Nucleus accumbens (tissue), 56 donors: ENCODE measurements at places on chromosomes 2 and 18.
A peak's percentile ranks its signal among the peaks of the same experiment; 100 is the strongest.

DNA sequence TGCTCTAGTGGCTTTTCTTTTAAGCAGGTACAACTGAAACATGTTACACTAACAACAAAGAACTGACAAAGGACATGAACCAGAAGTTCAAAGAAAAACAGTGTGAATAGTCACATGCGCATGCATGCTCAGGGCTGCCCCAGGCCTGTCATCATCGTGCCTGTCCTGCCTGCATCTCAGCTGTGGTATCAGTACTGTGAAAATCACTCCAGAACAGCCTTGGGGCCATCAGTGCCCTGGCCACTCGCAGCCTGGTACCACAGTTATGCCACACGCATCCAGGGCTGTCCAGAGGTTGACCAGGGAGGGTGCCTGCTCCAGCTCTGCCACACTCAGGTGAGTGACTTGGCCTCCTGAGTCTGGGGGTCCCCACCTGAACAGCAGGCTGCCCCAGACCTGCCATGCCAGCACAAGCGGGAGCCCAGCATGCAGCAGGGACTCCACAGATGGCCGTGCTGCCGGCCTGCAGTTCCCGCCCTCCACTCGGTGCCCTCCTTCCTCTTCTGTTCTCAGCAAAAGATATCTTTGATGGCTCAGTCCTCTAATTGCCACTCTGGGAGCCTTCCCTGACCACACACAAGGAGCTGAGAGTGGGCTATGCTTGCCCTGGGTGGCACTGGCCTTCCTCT lies 12.3 kb downstream of the LIMS2 start:
- DNase-seq, result no peak

DNA sequence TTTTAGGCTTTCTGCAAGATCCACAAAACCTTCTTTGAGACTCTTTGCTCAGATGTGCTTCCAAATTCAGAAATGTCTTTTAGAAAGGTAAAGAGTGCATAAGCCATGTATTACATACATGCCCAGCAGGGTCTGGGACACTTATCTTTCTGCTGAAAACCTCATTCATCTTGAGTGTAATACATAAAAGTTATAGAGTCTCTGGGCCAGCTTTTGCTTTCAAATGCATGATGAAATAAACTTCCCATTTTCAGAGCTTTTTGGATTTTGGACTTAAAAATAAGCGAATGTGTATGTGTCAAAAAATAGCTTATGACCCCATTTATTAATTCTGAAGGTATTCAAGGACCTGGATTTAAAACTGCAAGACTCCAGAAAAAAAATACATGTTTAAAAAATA lies 8.0 kb downstream of the CYRIA start:
- no peak for DNase-seq

DNA sequence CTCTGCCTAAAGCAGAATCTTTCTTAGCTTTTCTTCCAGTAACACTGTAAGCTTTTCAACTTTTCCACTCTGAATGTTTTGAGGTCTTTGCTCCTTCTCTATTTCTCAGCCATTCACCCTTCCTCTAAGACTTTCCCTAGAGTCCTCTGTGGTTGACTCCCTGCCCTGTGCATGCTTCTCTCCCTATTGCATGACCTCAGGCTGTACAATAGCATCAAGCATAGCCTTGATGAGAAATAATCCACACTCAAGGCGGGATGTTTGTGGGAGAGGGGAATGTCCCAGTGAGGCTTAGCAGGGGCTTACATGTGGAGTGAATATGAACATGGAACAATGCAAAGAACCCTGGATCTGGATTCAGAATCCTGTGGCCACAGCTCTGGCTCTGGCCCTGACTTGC lies 48.4 kb upstream of the IGFBP5 start:
- DNase-seq, result no peak

DNA sequence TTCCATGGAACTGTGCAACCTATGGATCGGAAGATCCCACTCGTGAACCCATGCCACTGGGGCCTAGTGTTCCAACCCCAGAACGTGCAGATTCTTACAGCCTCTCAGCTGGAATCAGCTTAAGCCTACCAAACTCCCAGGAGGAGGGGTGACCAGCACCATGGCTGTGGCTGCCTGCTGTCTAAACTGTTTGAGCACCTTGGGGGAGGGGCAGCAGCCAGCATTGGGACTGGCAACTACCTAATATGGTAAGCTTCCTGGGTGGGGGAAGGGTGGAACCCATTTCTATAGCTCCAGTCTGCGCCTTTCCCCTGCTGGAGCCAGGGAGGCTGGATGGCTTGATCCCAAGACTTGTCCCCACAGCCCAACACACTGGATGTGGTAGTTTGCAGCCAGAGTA lies 10.7 kb upstream of the POLE4 start:
- no peak for DNase-seq

- no peak for DNase-seq
Observed at GRCh38 chr2:61588566-61588965, 50.4 kb upstream of the XPO1 start.

DNA sequence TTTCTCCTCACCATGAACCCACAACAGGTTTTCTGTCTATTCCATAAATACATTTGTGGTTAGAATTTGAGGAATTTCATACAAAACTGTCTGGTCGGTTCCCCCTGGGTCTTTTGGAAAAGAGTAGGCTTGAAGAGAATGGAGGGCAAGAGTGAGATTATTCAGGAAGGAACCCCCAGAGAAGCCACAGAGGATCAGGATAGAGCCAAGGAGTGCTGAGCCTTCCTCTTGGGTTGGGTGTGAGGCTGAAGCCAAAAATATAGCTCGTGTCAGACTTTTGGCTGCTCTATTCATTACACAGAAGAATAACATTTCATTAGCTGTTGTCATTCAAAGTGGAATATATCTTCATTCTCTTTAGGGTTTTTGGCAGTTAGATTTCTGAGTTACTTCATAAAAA lies 45.9 kb upstream of the YES1 start:
- no peak for DNase-seq

GRCh38 chr2:15120631-15121030 lies 440.5 kb downstream of the NBAS start:
- no peak for DNase-seq

DNA sequence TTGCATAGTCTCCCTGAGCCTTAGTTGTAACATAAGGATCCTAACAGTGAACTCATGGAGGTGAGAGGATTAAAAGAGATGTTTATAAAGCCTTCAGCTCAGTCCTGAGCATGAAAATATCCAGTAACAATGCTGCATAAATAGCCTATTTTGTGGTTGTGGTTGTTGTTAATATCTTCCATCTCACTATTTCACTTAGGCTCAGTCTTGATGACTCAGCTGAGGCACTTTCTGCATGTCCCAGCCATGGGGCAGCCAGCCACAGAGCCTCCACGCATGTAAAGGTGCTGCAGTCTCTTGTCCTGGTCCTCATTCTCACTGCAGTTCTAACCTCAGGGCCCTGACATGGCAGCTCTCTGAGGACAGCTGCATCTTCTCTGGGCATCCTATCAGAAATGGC lies 218.8 kb upstream of the PKDCC start:
- DNase-seq, result no peak

DNA sequence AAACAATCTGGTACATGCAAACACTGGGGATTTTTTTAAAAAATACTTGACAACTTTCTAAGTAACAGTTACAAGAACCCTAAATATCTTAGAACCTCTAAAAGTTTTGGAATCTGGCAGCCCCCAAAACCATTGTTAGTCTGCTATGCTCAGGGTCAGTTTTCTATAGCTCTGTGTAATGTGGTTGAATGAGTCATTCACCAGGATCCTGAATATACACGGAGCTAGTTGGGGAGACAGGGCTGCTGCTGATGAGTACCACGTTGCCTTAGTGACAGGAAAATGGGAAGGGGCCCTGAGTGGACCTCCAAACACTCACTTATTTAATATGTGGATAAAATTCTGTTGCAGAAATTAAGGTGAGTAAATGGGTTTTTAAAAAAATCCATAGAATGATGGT lies 36.9 kb upstream of the TANC1 start:
- DNase-seq, result no peak

DNA sequence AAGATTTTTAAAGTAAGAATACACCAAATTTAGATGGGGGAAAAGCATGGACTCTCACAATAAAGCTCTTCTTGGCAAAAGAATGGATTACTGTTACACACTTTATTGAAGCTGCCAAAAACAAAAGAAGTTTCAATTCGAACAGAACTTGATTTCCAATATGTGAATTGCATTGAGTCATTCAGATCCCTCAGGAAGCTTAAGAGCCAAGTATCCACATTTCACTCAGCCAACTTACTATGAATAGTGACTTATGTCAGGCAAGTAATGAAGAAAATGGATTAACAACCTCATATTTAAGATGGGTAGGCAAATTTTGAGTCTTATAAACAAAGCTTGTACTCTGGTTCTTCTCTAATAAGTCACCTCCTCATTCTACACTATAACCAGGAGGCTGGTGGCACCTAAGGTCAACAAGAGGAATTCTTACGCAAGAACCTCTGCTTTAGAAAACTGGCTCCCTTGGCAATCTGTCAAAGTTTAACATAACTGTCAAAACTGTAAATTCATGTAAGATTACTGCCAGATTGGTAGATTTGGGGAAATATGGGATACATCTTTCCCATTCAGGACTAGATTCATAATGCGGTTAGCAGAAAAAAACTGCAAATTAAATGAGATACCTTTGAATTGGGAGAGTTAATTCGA lies 6.0 kb downstream of the HADHA start:
- DNase-seq, result no peak

DNA sequence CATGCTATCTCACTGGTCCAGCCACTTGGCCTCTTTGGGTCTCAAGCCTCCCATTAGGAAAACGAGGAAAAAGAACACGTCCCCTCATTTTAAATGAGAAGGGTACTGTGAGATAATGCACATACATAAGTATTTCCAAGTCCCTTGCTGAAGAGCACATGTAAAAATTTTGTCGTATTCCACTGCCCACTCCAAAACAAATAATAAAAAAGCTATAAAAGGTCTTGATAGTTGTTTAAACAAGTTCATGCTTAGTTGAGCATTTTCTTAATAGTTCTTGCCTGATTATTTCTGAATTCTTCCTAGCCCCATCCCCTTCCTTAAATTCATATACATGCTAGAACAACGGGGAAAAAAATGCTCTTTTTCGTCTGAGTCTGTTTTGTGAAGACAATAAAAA lies 110.2 kb upstream of the RNU4ATAC start:
- DNase-seq, result no peak

GRCh38 chr2:66869076-66869475 lies 434.2 kb downstream of the MEIS1 start:
- DNase-seq, result no peak

GRCh38 chr2:142716463-142717242 lies 160.8 kb upstream of the KYNU start:
- DNase-seq, result no peak

- no peak for DNase-seq
Observed at GRCh38 chr18:23336101-23336500, 117.0 kb upstream of the RIOK3 start.

GRCh38 chr18:56043641-56044061 lies 455.7 kb upstream of the TCF4 start:
- DNase-seq, result peak; percentile 90

DNA sequence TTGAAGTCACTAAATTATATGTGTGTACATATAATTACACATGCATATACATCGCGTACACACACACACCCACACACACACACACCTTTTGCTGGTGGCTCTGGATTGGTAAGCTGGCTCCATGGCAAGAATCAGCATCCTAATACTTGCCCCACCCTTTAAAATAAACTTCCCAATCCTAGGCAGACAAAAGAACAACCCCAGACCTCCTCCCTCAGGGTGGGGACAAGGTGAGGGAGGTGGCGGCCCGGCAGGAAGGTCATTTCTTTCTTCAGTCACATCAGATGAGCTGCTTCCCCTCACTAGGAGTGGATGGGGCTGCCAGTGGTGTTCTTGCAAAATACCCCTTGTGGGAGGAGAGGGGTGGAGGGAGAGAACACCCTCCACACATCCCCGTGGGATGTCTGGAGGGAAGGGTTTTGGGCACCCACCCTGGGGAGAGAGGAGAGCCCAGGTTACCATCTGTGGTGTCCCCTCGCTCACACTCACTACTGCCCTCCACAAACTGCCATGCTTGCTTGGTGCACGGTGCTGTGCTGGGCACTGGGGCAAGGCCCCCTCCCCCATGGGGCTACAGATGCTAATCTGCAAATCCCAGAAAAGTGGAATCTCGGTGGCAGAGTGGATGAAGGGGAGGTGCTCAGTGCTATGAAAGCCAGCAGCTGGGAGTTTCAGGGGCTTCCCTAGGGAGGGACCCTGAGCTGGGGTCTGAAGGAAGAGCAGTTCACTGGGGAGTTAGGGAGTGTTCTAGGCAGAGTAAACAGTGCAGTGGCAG lies 64.0 kb downstream of the ODC1 start:
- no peak for DNase-seq

DNA sequence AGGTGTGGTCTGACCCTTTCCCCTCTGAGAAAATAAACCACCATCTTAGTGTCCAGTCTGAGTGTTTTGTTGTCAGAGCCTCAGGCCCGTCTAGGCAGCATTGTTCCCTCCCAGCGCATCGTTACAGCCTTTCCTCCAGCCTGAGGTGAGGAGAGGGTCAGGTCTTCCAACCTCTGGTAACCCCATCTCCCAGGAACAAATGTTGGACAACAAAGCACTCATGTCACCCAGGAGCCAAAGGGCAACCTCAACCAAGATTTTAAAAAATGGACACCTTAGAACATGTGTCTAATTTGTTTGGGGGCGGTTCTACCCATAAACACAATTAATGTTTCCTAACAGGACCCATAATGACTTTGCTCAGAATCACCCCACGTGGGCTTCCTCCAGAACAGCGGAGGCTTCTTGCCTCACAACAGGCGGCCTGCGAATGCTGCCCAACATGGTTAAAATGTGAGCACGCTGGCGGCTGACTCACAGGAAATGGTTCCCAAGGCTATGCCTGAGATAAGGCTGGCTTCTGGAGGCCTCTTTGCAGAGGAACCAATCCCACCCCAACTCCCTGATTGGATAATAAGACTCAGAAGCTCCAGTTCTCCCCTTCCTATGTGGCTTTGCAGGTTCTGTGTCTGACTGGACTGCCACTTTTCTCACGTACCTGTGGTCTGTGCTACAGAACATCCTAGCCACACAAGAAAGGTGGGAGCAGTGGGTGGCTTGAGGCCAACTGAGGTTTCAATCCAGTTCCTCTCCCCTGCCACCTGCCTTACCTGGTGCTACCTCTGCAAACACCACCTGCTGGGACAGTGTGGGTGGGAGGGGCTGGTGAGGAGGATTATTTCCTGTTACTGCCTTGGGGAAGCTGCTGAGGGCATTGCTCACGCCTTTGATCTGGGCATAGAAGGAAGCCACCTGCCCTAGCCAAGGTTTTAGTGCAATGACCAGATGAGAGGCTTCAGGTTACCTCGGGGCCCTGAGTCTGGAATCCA lies 108.8 kb downstream of the B3GNT2 start:
- no peak for DNase-seq

- DNase-seq, result no peak
Observed at GRCh38 chr18:44425161-44425560, 255.5 kb upstream of the SETBP1 start.

DNA sequence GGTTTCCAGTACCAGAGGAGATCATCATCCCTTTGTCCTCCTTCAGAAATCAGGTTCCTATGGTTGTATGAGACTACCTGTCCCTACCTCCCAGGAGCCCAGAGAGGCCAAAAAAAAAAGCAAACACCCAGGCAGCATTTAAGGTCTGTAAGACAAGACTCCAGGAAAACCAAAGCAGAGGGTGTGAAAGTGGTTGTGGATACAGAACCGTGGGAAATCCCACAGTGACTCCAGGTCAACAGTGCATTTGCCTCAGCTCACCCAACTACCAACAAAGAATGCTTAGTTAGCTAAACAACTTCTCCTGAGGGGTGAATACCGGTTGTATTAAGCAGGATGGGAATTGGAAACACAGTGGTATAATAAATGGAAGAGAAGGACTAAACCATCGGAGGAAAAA lies 83.6 kb downstream of the LBH start:
- no peak for DNase-seq
